ENCODE measurements at places on chromosomes 7 and 10. TPM values are rescaled to one million over a fixed set of nuclear protein-coding genes. Genes with fewer than 3 reads are reported as not detected.

GRCh38 chr10:68223535-68224165, 8.3 kb downstream of the ATOH7 start:
- H3K4me3 ChIP-seq = no peak overlapping the region
- H3K27ac ChIP-seq = no peak overlapping the region
- DNase-seq = no peak
- H3K36me3 ChIP-seq = no peaks in the 10 kb centered on the region
- H3K27me3 ChIP-seq = no peaks in the 10 kb centered on the region

- no peaks in the 10 kb centered on the region for H3K4me1 ChIP-seq
- no peaks in the 10 kb centered on the region for H3K27me3 ChIP-seq
- no peak overlapping the region for H3K27ac ChIP-seq
- no peak overlapping the region for H3K4me3 ChIP-seq
- H3K36me3 ChIP-seq = no peaks in the 10 kb centered on the region
These were observed 517.0 kb downstream of the INHBA start for GRCh38 chr7:41185851-41186250.

GRCh38 chr7:87968021-87968420, 34.0 kb downstream of the ADAM22 start:
- no peak for DNase-seq
- no peaks in the 10 kb centered on the region for H3K36me3 ChIP-seq

DNA sequence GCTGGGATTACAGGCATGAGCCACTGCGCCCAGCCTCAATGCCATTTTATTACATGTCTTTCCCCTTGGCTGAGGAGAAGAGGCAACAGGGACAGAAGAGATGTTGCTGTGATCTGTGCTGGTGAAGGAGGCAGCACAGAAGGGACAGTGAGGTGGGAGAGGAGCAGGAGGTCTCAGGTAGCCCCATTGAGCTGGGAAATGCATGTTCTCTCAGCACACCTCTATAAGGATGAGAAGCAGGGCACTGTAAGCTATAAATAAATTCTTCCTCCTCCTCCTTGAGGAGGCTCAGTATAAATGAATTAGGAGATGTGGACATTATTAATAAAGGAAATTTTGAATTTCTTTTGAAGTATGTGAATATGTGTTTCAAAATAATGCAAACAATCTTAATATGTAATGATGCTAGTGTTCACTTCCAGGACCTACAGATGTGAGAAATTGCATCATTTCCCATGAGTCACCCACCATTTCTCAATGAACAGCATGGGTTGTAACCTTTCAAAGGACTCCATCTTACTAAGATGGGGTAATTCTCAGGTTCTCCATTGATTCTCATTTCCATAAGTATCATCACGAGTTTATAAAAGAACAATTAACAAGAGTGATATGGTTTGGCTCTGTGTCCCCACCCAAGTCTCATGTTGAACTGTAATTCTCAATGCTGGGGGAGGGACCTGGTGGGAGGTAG, 88.9 kb upstream of the ODAD2 start:
- DNase-seq = no peak
- H3K4me1 ChIP-seq = no peaks in the 10 kb centered on the region
- H3K27ac ChIP-seq = no peak overlapping the region
- no peak overlapping the region for H3K4me3 ChIP-seq
- no peaks in the 10 kb centered on the region for H3K36me3 ChIP-seq
- H3K27me3 ChIP-seq = no peaks in the 10 kb centered on the region

GRCh38 chr10:73060738-73061635, 35.7 kb downstream of the P4HA1 start:
- no peaks in the 10 kb centered on the region for H3K27me3 ChIP-seq
- H3K36me3 ChIP-seq = peaks cover 3% of the 10 kb centered on the region
- DNase-seq = no peak
- peak overlapping the region; percentile 16 for H3K27ac ChIP-seq
- peaks cover 4% of the 10 kb centered on the region for H3K4me1 ChIP-seq

DNA sequence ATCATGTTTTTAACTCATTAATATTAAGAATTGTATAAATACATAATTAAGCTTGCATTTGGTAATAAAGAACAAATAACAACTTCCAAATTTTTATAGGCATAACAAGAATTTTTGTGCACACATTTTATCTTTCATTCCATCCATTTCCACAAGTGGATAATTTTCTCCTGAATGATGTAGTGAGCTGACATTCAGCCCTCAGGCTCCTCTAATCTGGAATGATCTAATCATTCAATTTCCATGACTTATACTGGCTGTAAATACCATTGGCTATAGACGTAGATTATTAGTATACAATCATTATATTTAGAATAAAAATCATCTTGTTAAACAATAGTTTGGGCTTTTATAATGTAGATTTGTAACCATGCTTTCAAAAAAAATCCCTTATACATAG, 287.2 kb upstream of the GHITM start:
- DNase-seq = no peak
- H3K27me3 ChIP-seq = no peaks in the 10 kb centered on the region
- H3K4me3 ChIP-seq = no peak overlapping the region
- no peaks in the 10 kb centered on the region for H3K4me1 ChIP-seq
- H3K27ac ChIP-seq = no peak overlapping the region
- H3K36me3 ChIP-seq = no peaks in the 10 kb centered on the region

- no peaks in the 10 kb centered on the region for H3K4me1 ChIP-seq
- no peaks in the 10 kb centered on the region for H3K27me3 ChIP-seq
- no peak overlapping the region for H3K27ac ChIP-seq
- no peak for DNase-seq
These were observed 72.3 kb upstream of the ACBD5 start for GRCh38 chr10:27312854-27313253.

DNA sequence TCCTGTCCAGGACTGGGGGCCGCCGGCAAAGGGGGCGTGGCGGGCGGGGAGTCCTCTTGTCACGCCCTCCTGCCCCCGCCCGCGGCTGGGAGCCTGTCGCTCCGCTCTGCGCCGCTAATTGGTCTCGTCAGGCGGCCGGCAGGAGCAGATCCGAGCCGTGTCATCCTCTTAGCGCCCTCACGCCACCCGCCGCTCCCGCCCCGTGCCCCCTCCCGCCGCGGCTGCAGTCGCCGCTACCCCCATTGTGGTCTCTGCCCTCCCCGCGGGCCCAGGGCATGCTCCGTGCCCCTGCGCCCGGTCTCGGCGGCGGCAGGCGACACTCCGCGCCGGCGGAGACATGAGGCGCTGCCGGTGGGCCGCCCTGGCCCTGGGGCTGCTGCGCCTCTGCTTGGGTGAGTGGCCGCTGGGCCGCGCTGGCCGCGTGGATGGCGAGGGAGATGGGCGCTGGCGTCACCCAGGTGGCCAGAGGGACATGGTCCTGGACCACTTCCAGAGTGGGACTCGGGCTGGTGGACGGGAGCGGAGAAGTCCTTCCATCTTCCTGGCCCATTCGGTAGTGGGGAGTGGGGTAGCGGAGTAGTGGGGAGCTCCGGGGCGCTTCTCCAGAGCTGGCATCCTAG, at the start of gene CDHR1:
CDHR1 (plus strand) TSS at position 114 of the 620 bp plus-strand sequence; CDS start at position 338, 224 bp downstream.
- no peaks in the 10 kb centered on the region for H3K36me3 ChIP-seq
- H3K27me3 ChIP-seq = peaks cover 25% of the 10 kb centered on the region
- H3K4me3 ChIP-seq = peak within 1 kb of the TSS; percentile 28
- DNase-seq = no peak

DNA sequence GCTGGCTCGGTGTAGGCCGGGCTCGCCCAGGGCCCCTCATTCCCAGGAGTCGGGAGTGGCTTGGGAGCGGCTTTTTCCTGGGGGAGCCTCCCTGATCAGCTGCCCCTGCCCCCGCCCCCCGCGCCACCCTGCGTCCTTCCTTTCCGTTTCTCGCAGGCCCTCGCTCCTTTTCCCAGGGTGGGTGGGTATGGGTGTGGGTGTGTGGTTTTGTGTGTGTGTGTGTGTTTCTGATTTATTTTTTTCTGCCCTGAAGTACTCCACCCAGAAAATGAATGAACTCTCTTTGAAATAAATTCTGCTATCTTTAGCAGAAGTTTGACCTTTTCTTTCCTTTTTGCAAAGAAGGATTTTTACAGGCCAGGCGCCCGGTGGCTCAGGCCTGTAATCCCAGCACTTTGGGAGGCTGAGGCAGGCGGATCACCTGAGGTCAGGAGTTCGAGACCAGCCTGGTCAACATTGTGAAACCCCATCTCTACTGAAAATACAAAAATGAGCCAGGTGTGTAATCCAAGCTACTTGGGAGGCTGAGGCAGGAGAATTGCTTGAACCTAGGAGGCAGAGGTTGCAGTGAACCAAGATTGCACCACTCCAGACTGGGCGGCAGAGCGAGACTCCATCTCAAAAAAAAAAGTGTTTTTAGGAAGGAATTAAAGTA, 30.0 kb upstream of the AP5Z1 start:
- peaks cover 30% of the 10 kb centered on the region for H3K4me1 ChIP-seq
- no peak for DNase-seq
- no peaks in the 10 kb centered on the region for H3K36me3 ChIP-seq
- no peaks in the 10 kb centered on the region for H3K27me3 ChIP-seq
- H3K4me3 ChIP-seq = peak overlapping the region; percentile 46

GRCh38 chr7:93366816-93367215, 134.7 kb downstream of the VPS50 start:
- no peak overlapping the region for H3K4me3 ChIP-seq
- no peak overlapping the region for H3K27ac ChIP-seq
- no peak for DNase-seq
- no peaks in the 10 kb centered on the region for H3K27me3 ChIP-seq
- H3K36me3 ChIP-seq = no peaks in the 10 kb centered on the region
- no peaks in the 10 kb centered on the region for H3K4me1 ChIP-seq

- H3K4me1 ChIP-seq = peaks cover 7% of the 10 kb centered on the region
- no peaks in the 10 kb centered on the region for H3K36me3 ChIP-seq
- no peak overlapping the region for H3K27ac ChIP-seq
- no peak for DNase-seq
These were observed 68.9 kb upstream of the AQP1 start for GRCh38 chr7:30842542-30843451.

DNA sequence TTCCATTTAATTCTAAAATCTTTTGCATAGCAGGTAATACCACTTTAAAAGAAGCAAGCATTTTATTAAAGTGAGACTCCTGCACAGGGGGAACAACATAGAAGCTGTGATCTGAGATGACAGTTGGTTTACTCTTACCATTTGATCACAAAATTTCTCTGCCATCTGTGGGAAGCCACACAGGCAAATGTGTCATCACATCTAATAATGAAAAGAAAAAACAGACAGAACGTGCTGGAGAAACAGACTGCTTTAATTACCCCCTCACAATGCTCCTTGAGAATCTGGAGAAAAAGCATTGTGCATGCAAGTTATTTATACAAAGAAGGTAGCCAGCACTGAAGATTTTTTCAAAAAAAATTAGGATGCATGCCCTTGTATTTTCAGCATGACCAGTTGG, 165.2 kb upstream of the PTER start:
- H3K4me1 ChIP-seq = no peaks in the 10 kb centered on the region
- H3K27ac ChIP-seq = no peak overlapping the region
- DNase-seq = no peak
- no peaks in the 10 kb centered on the region for H3K36me3 ChIP-seq
- H3K4me3 ChIP-seq = no peak overlapping the region
- H3K27me3 ChIP-seq = no peaks in the 10 kb centered on the region

DNA sequence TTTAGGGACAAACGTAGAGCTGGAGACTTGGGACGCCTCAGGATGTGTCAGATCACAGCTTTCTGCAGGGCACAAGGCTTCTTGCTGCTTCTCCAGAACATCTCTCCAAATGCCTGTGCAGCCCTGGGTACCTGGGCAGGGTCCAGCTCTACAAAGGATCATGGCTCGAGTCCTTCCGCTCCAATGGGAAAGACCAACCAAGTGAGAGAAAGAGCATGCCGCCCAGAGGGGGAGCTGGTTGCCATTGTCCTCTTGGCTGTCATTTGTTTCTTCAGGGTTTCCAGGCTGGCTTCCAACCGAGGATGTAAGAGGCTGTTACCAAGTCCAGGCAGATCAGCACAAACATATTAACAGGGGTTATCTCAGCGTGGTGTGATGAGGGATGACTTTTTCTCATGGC, 5.6 kb upstream of the LEP start:
- H3K36me3 ChIP-seq = no peaks in the 10 kb centered on the region
- peaks cover 12% of the 10 kb centered on the region for H3K27me3 ChIP-seq
- no peaks in the 10 kb centered on the region for H3K4me1 ChIP-seq
- no peak overlapping the region for H3K4me3 ChIP-seq

- peaks cover 12% of the 10 kb centered on the region for H3K4me1 ChIP-seq
- H3K27ac ChIP-seq = no peak overlapping the region
- no peak for DNase-seq
- no peaks in the 10 kb centered on the region for H3K36me3 ChIP-seq
- H3K27me3 ChIP-seq = no peaks in the 10 kb centered on the region
- no peak overlapping the region for H3K4me3 ChIP-seq
These were observed 12.7 kb downstream of the LMTK2 start for GRCh38 chr7:98119256-98119918.

- H3K4me1 ChIP-seq = peaks cover 31% of the 10 kb centered on the region
- H3K27me3 ChIP-seq = no peaks in the 10 kb centered on the region
- no peak for DNase-seq
- H3K4me3 ChIP-seq = no peak overlapping the region
These were observed 38.3 kb downstream of the CACNA2D1 start for GRCh38 chr7:82405301-82405700.

The TYW1B gene
- total RNA-seq = 3.2 TPM

The OR6V1 gene
- not detected for total RNA-seq

The BAIAP2L1 gene
- 0.82 TPM for total RNA-seq

The SLC25A28 gene
- 21.2 TPM for total RNA-seq

The WEE2 gene
- not detected for total RNA-seq

The SLIT1 gene
- not detected for total RNA-seq

The CXCL12 gene
- 22.0 TPM for total RNA-seq

The PRLHR gene
- total RNA-seq = not detected

The AKR1C3 gene
- total RNA-seq = 293 TPM

All from gastrocnemius medialis (tissue), 4 donors.